BJ (cell line): ENCODE measurements at places on chromosomes 5 and 9.

GRCh38 chr9:25681266-25681665 is 3.0 kb upstream of the TUSC1 start:
- peak; percentile 16 for DNase-seq

DNA sequence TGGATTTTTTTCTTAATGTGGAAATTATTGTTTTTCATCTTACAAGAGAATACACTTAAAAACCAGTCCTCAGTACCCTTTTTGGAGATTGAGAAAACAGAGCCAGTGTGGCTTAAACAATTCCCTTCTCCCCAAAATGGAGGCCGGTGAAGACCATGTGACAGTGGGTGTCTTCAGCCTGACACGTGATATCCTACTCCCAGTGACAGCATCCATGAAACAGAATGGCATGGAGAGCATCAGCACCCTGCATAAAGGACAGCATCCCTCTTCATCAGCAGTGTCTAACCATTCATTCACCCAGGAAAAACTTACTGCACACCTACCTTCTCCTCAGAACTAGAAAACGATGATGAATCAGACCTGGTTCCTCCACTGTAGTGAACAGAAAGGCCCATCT is 103.4 kb upstream of the RAI14 start:
- no peak for DNase-seq

DNA sequence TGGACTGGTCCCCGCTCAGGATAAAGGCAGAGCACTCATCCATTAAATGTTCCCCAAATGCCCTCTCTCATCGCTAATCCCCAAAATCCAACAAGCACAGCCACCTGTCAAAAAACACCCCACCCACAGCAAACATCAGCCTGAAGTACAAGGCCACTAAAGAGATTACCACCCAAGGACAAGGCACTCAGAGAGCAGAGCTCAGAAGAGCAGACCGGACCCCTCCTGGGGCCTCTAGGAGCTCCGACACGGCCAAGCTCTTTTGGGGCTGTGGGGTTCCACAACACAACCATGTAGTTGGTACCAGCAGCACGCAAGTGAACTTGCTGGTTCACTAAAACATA is 9.8 kb downstream of the VDAC1 start:
- DNase-seq, result no peak

GRCh38 chr5:109866051-109866450 is 176.3 kb downstream of the MAN2A1 start:
- peak; percentile 19 for DNase-seq

DNA sequence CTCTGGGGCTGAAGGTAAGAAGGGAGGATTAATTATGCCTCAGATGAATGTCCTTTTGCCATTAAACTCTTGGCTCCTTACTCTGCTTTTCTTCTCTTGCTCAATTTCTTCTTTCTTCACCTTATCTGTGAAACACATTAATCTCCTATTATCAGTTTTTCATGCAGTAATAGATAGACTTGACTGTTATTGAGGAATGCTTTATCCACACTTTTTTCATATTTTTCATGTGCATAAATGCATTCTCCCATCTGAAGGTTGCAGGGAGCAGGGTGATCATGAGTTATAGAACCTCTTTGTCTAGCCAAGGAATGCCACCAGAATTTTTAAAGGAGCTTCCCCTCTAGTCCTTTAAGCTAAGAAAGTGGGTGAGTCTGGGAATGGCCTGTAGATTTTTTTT is 66.4 kb upstream of the CD180 start:
- DNase-seq, result no peak

GRCh38 chr9:136659861-136660784 is 2.6 kb upstream of the EGFL7 start:
- no peak for DNase-seq

DNA sequence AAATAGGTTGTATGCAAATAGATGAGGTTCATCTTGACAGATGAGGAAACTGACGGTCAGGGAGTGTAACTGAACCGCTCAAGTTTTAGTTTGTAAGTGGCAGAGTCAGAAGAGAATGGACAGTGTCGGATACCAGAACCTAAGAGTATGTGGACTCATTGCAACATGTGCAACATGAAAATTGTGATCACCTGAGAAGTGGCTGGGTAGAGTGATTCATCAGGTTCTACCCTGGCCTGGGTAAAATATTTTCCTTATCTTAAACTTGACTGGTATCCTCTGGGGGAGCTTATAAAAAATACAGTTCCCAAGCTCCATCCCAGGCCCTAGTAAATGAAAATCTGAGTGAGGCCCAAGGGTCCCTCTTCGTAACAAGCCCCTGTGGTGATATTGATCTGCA is 35.2 kb upstream of the MIER3 start:
- DNase-seq, result no peak

DNA sequence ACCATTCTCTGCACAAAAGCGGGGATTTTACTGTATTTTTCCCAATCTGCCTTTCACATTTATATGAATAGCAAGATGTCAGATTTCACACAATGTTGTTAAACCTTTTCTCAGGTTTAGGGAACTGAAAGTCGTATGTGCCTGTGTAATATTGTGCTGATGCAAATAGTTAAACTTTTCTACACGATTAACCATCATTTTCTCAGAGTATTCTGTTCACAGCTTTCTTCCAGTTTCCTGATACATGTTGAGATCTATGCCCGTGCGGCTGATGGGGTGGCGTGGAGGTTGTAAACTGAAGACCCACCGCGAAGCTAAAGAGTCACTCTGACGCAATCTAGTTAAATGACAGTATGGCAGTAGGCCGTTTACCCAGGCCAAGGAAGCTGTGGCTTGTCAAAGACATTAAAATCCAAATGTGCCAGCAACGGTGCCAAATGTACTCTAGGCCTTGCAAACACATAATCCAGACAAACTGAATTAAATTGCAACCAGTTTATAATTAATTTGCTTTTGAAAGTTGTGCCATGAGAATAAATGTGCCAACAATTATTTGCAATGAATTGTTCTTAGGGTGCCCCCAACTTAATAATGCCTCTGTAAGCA is 145.7 kb downstream of the EBF1 start:
- DNase-seq, result no peak

DNA sequence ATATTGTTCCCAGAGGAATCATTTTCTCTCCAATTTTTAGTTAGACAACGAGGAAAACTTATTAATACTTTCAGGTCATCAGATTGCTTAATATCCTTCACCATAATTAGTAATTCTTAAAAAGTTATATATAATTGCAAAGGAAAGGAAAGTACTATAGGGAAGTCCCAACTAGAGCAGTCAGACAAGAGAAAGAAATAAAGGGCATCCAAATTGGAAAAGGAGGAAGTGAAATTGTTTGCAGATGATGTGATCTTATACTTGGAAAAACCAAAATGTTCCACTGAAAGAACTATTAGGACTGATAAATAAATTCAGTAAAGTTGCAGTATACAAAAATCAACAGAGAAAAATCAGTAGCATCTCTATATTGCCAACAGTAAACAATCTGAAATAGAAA is 223.5 kb upstream of the MEF2C start:
- DNase-seq, result no peak

DNA sequence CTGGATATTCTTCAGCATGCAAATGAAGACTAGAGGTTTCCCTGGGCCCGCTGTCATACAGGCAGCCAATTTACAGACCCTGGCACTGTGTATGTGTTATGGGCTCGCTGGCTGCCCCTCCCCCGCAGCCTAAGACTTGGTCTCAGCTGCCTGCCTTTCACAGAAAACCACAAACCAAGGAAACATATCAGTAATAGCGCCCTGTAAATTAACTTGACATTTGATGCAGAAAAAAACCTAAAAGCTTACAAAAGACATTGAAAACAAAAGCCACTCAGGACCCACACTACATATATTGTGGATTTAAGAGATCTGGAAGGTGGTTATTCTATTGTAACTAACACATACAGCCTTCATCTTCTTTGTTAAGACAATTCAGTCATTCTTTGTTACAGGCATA is 287.0 kb upstream of the TMEM161B start:
- DNase-seq, result no peak

GRCh38 chr9:121067640-121068039 is 7.1 kb upstream of the CNTRL start:
- DNase-seq, result no peak

- peak; percentile 86 for DNase-seq
Measured at GRCh38 chr5:16916262-16916878, 19.7 kb downstream of the MYO10 start.

DNA sequence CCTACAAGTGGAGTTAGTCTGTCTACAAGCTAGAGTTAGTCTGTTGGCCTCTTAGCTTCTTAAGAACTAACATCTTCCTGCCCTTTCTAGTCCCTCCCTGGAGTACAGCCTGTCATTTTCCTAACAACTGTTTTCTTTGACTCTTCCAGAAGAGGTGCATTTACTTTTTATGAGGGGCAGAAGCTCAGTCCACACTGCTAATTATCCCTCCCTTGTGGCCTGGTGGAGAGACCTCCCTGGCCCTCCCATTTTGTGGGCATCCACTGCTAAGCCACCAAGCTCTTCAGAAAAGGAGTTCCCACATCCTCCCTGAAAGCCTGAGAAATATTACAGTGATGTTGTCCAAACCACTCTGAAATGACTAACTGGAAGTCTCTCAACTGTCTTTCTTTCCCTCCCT is 8.0 kb downstream of the MAP1B start:
- DNase-seq, result no peak

DNA sequence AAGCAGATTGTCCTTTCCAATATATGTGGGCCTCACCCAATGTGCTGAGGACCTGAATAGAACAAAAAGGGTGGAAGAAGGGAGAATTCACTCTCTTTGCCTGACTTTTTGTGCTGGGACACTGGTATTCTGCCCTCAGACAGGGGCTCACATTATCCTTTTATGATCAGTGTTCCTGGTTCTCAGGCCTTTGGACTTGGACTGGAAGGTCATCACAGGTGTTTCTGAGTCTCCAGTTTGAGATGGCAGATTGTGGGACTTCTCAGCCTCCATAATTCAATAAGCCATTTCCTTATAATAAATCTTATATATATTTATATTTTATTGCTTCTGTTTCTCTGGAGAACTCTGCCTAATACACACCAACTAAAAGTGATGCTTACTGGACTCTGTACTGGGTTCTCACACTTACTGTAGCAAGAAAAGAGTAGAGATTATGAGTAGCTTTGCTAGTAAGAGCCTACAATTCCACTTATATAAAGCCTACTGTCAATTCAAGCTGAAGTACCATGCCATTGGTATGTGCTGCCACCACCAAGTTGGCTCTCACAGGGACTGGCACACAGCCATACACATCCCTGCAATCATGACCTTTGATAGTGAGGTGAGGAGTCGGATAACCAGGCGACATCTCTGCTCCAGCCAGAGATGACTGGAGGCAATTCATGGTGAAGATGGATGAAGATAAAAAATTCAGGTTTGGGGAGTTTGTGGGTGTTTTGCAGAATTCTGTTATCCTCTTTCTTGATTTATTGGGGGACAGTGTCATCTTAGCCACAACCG is 130.7 kb upstream of the NR3C1 start:
- no peak for DNase-seq

DNA sequence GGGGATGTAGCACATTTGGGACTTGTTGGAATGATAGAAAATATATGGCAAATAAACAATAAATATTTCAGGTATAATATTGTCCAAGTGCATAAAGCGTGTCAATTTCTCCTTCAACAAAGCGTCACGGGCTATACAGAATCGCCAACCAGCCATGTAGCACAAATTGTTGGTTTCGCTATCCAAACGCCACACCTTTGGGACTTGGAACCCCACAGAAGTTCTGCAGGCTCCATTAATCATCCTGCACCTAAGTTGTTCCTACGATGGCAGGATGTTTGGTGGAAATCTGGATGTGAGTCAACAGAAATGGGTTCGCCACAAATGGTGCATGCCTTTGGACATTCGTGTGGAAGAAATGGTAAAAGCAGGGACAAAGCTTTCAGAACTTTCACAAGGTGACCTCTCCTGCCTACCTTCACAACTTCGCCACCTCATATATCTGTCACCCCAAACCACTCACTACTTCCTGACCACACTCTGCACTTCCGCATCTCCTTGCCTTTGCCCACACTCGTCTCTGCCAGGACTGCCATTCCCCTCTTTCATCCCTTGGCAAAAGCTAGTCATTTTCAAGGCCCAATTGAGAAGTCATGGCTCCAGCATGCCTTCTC is 95.7 kb downstream of the LHFPL2 start:
- DNase-seq, result no peak

DNA sequence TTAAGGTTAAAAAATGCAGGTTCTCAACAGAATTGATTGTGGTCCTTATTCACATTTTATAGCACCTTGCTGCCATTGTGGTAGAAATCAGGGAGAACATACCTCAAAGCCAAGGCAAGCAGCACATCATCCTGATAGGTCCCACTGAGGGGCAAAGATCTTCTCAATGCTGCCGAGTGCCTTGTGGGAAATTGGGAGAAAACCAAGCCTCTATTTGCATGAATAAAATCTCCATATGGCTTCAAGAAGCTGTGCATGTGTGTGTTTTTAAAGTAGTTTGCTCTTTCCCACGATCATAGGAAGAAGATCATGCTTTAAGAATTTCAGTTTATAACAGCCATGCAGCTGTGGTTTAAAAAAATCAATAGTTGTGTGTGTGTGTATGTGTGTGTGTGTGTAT is 216.9 kb upstream of the FBXL7 start:
- DNase-seq, result no peak

- DNase-seq, result no peak
Measured at GRCh38 chr5:40995801-40996586, 75.1 kb downstream of the MROH2B start.

- DNase-seq, result no peak
Measured at GRCh38 chr5:176578391-176578808, 29.3 kb downstream of the CDHR2 start.

- no peak for DNase-seq
Measured at GRCh38 chr5:68740226-68740910, 353.4 kb upstream of the SLC30A5 start.

DNA sequence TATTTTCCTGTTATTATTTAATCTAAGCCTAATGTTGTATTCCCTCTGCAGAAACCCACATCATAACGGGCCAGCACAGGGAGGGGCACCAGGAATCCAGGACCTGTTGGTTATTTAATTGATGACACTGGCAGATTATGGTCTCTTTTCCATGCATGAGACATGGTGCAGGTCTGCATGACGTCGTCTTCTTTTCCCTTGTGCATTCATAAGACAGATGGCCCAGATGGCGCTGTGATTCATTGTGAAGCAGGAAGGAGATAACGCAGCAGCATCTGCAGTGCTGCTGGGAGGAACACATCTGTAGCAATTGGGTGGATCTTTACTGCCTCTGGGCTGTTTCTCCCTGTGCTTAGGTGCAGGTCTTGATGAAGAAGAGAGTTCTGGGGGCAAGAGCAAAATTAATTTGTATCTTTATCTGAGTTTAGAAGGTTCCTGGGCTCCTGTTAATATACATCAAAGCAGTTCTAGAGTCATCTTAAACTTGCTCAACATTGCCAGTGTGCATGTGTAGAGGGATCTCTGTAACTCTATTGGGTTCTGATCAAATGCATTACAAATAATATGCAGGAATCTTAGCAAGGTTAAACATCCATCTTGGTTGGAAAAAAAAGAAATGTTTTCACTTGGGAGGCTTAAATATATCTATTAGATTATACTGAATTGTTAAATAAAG is 176.1 kb downstream of the PCSK1 start:
- no peak for DNase-seq

GRCh38 chr5:3828761-3829160 is 233.1 kb downstream of the IRX1 start:
- DNase-seq, result no peak
